ENCODE measurements at places on chromosomes 11 and 22. TPM values are rescaled to one million over a fixed set of nuclear protein-coding genes. Genes with fewer than 3 reads are reported as not detected.

DNA sequence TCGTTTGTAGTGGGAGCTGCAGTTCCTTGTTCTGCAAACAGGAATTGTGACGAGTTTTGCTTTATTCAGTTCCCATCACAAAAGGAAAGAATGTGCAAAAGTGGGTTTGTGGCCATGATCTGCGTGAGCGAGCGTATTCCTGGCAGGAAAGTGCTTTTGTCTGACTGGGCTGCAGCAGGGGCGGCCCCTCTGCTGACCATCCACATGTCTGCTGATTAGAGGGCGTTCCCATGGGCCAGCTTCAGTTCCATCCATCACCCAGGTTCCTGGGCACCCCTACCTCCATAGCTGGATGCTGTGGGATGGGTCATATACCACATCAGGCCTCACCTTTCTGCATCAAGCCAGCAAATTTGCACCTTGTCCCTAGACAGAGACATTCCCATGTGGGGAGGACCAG, 28.9 kb upstream of the GAL start:
- no peak overlapping the region for H3K27ac ChIP-seq
- H3K36me3 ChIP-seq, result no peaks in the 10 kb centered on the region
- no peaks in the 10 kb centered on the region for H3K27me3 ChIP-seq
- no peak for DNase-seq
- H3K4me1 ChIP-seq, result no peaks in the 10 kb centered on the region

The DEUP1 gene
- not detected for total RNA-seq

GRCh38 chr11:121576531-121576930, 123.8 kb upstream of the SORL1-AS1 start:
- H3K4me1 ChIP-seq, result no peaks in the 10 kb centered on the region
- no peaks in the 10 kb centered on the region for H3K27me3 ChIP-seq
- H3K27ac ChIP-seq, result no peak overlapping the region
- no peak for DNase-seq
- peaks cover 5% of the 10 kb centered on the region for H3K36me3 ChIP-seq

GRCh38 chr11:45395947-45396346, 109.8 kb upstream of the SYT13 start:
- peaks cover 4% of the 10 kb centered on the region for H3K4me1 ChIP-seq
- H3K4me3 ChIP-seq, result no peak overlapping the region
- no peak for DNase-seq
- no peaks in the 10 kb centered on the region for H3K36me3 ChIP-seq

DNA sequence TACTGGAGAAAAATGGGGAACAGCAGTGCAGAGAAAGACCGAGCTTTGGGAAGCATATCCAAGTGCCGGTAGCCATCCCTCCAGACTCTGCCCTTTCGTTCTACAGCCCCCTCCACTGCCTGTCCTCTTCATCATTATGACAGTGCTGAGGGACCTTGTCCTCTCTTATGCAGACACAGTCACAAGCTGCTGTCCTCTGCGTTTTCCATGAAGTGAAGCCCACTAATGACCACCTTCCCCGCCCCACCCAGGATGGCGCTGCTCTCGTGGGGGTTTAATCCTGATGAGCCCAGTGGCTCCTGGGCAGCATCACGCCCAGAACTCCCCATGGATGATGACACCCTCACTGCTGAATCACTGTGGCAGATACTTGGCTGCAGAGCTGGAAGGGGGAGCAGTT, 157.7 kb downstream of the PKNOX2 start:
- no peak for DNase-seq
- no peak overlapping the region for H3K27ac ChIP-seq
- no peaks in the 10 kb centered on the region for H3K27me3 ChIP-seq

DNA sequence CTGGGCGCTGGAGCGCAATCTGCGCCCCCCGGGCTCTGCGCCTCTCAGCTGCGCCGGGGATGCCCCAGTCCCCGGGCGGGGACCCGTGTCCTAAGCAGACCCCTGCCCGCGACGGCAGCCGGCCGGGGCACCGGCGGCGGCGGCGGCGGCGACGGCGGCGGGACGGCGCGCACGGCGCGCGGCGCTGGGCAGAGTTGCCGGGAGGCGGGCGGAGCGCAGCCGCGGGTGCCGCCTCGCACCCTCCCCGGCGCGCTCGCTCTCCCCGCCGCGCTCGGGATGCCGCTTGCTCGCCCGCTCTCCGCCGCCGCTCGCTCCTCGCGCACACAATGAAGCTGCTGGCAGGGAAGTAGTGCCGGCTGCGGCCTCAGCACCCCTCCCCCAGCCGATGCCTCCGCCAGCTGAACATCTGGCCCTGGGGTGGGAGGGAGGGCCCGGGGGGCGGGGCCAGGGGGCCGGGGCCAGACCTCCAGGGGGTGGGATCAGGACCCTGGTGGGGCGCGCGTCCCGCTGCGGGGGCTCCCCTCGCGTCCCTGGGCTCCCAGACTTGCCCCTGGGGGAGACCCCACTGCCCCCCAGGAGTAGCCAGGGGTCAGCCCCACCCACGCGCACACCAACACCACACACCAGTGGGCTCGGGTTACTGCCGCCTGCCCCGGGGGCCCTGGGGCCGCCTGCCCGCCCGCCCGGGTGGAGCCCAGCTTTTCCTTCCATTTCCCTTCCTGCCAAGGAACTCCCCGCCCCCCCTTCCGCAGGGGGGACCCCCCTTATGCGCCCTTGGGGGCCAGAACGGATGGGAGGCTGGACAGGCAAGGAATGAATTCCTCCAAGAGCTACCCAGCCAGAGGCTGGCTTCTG, at the start of gene RCOR2:
Gene RCOR2 (minus strand): TSS at position 328 of the 855 bp plus-strand sequence. CDS start 708 bp downstream, outside the sequence.
- DNase-seq, result no peak
- H3K27ac ChIP-seq, result peak within 1 kb of the TSS; percentile 88
- no peaks in the 10 kb centered on the region for H3K27me3 ChIP-seq
- peak within 1 kb of the TSS; percentile 73 for H3K4me3 ChIP-seq
- H3K36me3 ChIP-seq, result no peaks in the 10 kb centered on the region

DNA sequence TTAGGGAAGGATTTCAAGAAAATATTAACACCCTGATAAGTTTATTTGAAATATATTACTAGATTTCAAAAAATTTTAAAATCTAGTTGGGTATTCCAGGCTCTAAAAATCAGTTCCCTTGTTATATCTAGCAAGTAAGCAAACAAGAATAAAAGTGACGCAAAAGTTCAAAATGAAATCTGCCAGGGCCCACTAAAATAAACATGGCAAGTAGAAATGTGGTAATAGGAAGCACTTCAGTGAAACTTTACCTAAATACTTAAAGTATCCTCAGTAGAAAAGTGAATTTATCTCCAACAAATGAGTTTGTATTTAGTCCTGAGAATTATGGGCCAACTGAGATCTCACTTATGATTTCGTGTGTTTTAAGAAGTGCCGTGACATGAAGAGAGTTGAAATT, 23.6 kb downstream of the POLD3 start:
- DNase-seq, result no peak
- H3K36me3 ChIP-seq, result peaks cover 6% of the 10 kb centered on the region
- H3K4me1 ChIP-seq, result peaks cover 24% of the 10 kb centered on the region
- H3K27me3 ChIP-seq, result no peaks in the 10 kb centered on the region
- H3K27ac ChIP-seq, result no peak overlapping the region
